Femur (tissue), 1 donor: ENCODE measurements at places on chromosomes 1 and 21.
A peak's percentile ranks its signal among the peaks of the same experiment; 100 is the strongest.

- peak; percentile 49 for DNase-seq
Measured at GRCh38 chr1:248807067-248807737, 18.5 kb downstream of the SH3BP5L start.

GRCh38 chr21:34697826-34698225 lies 29.0 kb downstream of the CLIC6 start:
- no peak for DNase-seq

DNA sequence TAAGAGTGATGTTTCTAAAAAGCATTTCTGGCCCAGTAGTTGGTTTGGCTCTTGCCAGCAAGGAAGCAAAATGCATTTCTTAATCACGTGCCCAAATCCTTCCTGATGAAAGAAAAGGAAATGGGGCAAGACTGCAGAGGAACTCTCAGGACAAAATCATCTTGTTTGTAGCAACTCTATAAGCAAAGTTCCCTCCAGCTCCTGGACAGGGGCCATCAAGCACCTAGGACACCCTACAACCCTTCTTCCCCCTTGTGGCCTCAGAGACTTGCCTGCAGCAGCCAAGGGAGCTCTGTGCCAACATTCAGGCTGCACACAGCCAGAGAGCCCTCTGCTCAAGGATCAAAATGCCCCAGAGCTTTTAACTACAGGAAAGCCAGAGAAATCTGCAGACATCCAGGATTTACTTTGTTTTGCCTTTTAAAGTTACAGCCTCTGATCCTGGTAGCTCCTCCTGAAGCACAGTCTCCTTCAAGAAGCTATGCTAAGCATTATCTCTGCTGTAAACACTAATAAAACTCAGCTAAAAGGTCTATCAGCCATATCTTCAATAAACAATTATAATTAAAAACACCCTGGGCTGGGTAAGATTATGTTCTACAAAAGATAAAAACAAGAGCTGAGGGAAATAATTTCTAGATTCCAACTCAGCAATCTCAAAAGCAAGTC lies 105.0 kb downstream of the KIAA0319L start:
- peak; percentile 49 for DNase-seq

DNA sequence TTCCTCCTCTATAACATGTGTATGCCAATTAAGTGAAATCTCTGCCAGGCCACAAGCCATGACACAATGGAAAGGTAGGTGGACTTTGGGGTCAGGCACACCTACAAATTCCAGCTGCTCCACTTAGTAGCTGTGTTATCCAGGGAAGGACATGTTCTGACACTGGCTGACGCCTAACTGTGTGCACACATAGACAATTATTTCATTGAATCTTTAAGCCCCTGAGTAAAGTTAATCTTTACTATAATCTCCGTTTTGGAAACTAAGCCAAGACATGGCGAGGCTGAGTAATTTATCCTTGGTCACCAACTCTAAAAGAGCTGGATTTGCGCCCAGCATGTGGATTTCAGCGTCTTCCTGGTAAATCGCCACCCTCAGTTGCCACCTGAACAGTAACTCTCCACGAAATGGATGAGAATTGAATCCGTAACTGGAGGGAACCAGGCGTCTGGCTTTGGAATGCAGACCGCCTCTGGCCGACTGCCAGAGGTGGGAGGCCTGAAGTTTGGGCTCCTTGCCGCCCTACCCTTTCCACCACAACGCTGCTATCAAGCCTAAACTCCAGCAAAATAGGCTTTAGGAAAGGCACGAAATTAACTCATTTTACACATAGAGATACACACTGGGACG lies 888 bp upstream of the SNRPE start:
- DNase-seq, result peak; percentile 41

DNA sequence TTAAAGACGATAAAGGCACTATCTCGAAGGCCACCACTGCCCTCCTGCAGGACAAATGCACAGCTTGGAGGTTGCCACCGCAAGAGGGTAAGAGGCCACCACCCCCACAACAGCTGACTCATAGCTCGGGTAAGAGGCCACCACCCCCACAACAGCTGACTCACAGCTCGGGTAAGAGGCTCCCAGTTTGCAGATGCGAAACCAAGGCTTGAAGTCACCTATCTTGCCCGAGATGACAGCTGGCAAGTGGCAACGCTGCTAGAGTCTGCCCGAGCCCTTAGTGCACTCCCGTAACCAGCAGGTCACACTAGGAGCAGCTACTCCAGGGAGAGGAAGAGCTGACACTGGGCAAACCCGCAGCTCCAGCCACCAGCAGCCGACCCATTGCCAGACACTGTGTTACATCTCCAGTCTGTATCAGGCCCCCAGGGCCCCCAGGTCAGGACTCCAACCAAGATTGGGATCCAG lies 17.1 kb upstream of the SPSB1 start:
- DNase-seq, result no peak

DNA sequence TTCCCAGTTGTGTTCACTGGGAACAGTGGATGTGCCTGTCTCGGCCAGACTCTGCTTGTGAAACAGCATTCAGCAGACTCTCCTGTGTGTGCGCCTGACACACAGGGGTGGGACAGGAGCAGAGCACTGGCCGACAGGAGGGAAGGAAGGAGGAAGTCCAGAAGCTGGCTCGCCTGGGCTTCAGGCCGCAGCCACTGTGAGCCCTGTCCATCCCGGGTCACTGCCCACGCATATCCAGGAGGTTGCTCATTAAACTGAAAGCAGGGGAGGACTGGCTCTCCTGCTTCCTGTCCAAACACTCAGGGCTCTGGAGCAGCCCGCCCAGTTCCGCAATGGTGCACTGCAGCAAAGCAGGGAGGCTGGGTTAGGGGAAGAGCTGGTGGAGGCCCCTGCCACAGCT lies 218.7 kb upstream of the VAMP3 start:
- DNase-seq, result no peak

- DNase-seq, result no peak
Measured at GRCh38 chr1:48644905-48645605, 131.6 kb downstream of the BEND5 start.
